T47D (cell line): ENCODE measurements at places on chromosomes 3 and 15.

DNA sequence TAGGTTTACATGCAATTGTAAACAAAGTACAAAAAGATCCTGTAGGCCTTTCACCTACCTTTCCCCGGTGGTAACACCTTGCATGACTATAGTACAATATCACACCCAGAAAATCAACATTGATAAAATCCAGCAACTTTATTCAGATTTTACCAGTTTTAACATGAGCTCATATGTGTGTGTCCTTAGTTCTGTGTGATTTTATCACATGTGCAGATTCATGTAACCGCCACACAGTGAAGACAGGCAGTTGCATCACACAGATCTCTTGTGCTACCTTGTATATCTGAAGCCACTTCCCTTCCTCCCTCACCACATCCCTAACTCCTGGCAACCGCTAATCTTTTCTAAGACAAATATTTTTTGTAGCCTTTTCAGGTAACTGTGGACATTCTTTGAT lies 183.5 kb upstream of the C2CD4B start:
- DNase-seq = no peak

- DNase-seq = peak; percentile 86
Observed at GRCh38 chr3:49132437-49133225, at the start of gene LAMB2. Gene LAMB2, minus strand, starts transcription at chr3:49133050. Its CDS starts 183 bp downstream, at chr3:49132867.

DNA sequence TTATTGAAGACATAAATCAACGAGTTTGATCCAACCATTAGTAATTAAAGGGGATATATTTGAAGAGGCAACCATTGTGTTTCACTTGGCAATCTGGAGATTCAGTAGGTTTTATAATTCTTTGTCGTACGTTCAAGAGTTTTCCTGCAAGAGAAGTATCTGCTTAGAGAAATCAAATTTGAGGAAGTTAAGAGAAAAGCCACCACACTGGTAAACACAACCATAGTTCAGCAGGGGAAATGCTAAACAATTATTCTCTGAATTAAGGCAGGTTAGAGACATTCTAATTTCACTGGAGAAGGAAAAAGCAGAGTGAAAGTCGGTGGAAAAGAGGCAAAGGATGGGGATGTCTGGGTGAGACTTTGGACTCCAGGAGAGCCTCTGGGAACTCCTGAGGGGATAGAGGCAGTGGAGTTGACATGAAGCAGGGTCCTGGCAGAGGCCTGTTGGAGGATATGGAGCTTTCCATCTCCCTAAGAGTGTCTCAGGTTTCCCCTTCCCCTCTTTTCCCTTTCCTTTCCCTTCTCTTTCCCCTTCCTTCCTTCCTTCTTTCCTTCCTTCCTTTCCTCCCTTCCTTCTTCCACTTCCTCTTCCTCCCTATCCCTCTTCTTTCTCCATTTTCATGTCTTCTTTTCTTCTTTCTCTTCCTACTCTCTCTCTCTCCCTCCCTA lies 26.5 kb downstream of the SPINK8 start:
- no peak for DNase-seq

- no peak for DNase-seq
Observed at GRCh38 chr3:33299395-33300081, 22.3 kb downstream of the FBXL2 start.

GRCh38 chr15:67827562-67828277 lies 2.4 kb downstream of the SKOR1 start:
- no peak for DNase-seq

- DNase-seq = no peak
Observed at GRCh38 chr15:64443747-64444621, 16.4 kb upstream of the ZNF609 start.

GRCh38 chr15:89533861-89534544 lies 37.6 kb upstream of the RHCG start:
- DNase-seq = no peak

- no peak for DNase-seq
Observed at GRCh38 chr15:25089577-25089976, 134.8 kb downstream of the SNRPN start.
